ENCODE measurements at places on chromosomes 3 and 15.
A peak's percentile ranks its signal among the peaks of the same experiment; 100 is the strongest.

DNA sequence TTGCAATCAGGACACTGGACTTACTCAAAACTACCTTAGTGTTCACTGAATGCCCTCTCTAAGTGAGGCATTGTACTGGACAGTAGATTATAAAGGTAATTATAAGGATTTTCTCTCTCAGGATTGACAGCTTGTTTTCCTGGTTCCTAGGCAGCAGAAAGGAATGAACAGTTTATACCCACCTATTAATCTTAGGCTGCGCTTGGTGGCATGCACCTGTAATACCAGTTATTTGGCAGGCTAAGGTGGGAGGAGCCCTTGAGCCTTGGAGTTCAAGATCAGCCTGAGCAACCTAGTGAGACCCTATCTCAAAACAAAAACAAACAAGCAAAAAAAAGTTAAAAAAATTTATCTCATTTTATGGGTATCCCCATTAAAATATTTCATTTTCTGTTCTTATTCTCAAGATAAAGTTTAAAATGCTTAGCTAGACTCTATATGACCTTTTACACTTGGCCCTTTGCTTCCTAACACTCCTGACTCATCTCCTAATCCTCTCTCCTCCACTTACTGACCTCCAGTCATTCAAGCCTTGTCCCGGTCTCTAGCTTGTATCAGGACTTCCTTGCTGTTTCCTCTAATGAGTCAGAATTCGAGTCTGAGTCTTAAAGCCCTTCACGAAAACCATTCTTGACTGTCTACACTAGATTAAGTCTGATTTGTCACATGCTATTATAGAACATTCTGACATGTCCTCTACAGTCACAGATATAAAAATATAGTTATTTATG lies 348.6 kb downstream of the NLGN1 start:
- no peak for DNase-seq

GRCh38 chr3:179149406-179149867 lies 1.3 kb downstream of the PIK3CA start:
- peak; percentile 79 for DNase-seq

DNA sequence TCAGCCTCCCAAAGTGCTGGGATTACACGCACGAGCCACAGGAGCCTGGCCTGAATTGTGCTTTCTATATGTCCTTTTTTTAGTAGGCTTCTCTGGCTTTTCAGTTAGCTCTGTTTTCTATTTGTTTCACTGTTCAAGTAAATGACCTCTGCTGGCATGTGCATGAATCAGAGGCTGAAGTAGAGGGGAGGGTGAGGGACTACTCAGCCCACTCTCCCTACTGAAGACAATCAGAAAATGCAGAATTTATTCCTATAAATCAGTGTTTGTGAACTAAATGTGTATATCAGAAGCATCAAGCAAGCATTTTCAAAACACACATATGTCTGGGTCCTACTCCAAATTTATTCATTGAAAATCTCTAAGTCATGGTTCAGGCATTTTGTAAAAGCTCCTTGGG lies 45.0 kb downstream of the ZMAT3 start:
- DNase-seq, result no peak

DNA sequence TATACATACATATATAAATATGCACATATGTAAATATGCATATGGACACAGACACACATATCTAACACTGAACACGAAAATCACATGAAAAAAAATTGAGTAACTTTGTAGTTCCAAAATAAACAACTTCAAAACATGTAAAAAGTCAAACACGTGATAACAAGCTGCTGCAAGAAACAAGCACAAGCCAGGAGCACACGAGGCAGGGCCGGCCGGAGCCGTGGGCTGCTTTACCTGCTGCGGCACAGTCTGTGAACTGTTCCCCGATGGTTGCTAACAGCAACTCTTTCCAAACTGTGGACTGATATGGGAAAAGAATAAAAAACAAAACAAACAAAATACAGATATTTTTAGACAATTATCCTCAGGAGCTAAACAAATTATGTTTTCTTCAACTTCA lies 31.6 kb downstream of the EIF4E3 start:
- DNase-seq, result no peak

- DNase-seq, result peak; percentile 31
These were observed 658 bp downstream of the EOGT start for GRCh38 chr3:69012800-69013252.

DNA sequence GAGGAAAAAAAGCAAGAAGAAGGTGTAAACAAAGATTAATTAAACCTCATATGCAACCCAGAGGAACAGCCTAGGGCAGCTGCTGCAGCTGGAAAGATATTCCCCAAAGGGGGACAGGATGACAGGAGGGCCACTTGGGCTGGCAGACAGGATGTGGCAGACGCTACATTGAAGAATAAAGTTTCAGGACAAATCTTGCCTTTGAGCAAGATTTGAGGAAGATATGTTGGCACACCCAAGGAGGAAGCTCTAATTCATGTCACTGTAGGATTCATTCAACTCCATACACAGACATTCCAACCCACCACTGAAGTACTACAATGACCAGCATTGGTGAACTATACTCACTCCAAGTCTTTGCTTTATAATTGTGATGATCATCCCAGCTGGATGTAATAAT lies 504.0 kb downstream of the SHQ1 start:
- DNase-seq, result peak; percentile 28

DNA sequence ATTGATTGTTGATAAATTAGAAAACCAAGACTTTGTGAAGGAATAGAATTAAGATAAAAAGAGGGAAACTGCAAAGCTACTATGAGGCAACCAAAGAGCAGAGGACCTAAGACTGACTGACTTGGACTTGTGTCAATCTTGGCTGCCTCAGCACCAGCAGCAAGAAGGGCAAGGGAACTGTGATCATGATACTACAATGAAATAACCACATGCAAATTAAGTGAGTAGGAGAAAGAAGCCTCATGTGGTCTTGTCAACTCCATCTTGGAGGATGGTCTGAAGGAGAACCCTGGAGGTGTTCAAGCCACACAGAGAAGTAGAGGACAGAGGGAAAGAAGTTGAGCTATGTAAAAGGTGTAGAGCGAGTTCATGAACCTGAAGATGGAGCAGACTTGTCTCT lies 47.3 kb upstream of the THRB start:
- DNase-seq, result no peak

DNA sequence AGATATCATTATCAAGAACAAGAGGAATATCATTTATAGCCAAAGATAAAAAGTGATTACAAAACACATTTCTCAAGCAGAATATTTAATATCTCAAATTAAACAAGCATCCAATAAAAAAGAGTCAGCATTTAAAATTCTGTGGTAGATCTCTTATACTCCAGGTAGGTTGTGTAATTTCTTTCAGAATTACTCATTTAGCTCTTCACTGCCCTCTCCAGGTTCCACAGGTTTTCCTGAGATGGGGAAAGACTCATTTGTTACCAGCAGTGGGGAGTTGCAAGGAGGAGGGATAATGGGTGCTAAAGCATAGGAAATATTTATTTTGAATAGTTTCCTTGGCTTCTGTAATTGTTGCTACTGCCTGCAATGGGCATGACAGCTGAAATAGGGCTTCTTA lies 83.1 kb upstream of the RASGRP1 start:
- no peak for DNase-seq

DNA sequence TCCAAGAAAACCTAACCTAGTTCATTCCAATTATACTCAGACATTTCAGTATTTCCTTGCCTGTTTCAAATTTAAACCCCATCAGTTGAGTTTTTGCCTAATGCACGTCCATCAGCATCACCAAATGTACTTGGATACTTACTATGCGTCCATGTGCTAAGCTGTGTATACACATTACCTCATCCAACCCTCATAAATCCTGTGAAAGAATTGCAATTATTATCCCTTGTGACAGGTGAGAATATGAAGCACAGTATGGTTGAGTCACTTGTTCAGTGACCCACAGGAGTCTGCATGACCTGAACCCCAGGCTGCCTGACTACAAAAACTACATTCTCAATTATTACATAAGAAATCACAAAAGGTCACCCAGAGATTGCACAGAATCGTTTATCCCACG lies 2.5 kb downstream of the OR5K2 start:
- DNase-seq, result no peak

DNA sequence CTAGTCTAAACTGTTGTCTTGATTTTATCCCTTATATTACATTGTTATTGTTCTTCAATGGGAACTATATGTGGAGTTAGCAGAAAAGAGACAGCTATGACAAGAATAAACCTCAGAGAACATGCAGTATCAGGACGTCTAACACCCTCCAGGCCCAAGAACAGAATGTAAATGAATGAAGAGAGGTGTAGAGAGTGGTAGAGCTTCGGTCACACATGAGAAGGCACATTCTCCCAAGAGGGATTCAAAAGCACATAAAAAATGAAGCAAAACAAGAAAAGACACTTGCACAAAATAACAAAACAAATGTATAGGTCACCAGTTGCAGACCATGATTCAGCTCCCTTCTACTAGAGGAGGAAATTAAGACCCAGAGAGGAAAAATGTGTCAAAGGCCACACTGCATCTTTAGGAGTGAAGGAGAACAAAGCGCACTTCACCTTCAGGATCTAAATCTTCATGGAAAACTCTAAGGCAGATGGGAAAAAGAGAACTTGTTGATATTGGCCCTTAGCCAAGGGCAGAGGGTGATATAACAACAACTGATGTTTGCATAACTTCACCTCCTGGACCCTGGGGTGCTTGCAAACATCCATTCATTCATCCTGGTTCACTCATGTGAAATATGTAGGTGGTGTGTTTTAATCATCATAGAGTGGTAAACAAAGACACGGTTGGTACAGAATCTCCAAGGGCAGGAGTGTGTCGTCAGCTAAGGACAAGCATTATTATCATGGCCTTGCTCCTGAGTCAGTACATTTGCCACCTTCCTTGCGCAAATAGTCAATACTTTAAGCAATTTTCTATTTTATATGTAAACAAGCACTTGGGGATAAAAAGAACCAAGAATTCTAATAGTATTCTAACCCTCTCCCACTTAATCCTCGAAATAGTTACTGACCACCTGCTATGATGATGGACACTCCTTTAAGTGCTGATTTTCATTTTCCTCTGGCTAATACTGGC lies 8.8 kb downstream of the NEK10 start:
- no peak for DNase-seq

GRCh38 chr15:77495838-77496596 lies 75.3 kb downstream of the HMG20A start:
- DNase-seq, result no peak

DNA sequence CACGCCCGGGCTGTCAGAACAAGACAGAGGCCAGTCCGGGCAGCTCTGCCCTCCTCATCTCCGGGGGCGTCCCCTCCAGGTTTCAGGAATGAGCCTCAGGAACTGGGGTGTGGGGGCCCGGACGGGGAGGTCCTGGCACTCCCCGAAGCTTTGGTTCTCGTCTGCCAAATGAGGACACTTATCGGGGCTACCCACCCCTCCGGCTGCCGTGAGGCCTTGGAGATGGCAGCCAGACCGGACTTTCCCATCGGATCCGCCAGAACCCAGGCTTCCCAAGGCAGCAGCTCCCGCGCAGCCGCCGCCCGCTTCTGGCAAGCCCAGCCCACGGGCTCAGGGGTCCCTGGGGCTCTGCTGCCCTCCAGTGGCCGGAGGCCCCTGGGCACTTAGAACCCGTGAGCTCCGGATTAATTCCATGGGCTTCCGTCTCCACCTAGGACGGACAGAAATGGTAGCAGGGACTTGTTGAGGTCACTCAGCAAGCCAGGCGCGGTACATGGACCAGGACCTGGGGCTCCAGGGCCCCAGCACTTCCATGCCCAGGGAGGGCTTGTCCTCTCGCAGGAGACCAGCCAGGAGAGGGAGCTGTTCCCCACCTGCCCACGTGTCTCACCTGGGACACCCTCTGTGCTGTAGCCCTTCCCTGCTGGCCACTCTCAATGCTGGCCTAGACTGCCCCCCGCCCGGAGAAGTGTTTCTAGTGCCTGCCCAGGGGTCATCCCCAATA lies 89.4 kb downstream of the LINGO1 start:
- DNase-seq, result peak; percentile 65

DNA sequence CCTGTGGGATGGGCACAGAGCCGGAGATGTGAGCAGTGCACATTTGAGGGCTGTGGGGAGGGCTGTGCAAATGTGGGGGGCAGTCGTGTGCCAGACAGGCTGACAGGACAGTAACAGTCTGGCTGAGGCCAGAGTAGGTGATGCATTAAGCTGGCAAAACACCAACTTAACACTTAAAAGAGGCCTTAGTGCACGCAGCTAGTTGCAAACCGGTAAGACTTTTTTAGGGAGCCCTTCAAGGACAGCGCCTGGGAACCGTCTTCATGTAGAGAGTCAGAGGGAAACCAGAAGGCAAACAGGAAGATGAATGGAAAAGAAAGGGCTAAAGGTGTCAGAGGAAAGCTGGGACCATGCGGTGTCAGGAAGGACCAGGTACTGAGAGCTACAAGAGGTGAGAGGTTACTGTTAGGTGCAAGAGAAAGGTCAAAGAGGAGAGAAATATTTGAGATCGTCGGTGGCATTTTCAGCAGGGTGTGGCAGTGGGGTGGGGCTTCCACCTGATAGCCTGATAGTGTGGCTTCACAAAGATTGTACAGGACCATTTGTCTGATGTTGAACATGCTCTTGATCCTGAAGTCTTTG lies 30.0 kb upstream of the CHD2 start:
- no peak for DNase-seq

GRCh38 chr3:192273697-192274010 lies 453.7 kb downstream of the FGF12 start:
- no peak for DNase-seq

DNA sequence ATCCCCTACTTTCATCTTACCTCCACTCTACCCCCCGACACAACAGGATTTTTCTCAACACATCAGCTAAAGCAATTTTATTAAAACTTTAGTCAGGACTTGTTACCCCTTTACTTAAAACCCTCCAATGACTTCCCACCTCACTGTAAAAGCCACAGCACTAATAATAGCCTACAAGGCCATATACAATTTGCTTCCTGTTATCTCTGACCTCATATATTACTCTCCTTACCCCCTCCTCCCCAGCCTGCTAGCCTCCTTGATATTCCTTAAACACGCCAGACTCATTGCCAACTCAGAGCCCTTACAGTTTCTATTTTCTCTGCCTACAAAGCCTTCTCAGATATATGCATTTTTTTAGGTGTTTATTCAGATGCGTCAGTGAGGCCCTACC lies 54.4 kb downstream of the DCUN1D1 start:
- DNase-seq, result no peak

GRCh38 chr3:152287898-152288576 lies 19.3 kb downstream of the MBNL1 start:
- DNase-seq, result no peak

DNA sequence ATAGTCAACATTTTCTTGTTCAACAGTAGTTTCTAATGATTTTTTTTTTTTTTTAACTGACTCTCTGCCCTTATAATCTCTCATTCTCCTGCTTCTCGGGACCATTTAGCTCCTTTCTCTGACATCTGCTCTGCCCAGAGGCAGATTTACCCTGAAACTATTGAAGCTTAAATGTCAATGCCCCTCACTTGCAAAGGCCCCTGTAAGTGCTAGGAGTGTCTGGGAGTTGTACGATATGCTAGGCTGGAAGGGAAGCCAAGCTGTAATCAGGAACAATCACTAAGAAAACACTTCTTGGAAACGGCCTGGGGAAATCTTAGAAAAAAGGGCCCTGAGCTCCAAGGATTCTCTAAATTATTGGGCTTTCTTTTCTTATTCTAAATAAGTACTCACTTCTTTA lies 5.8 kb upstream of the PLOD2 start:
- no peak for DNase-seq
